Testis (tissue), 5 donors: ENCODE measurements at places on chromosomes 5 and 9. TPM values are rescaled to one million over a fixed set of nuclear protein-coding genes. Genes with fewer than 3 reads are reported as not detected.

ERCC6L2 gene
- total RNA-seq: 83.9 TPM

PCDHGA1 gene
- 8.7 TPM for total RNA-seq

GPR150 gene
- total RNA-seq: 0.87 TPM

ZNF883 gene
- total RNA-seq: 8.9 TPM

FABP6 gene
- 1.5 TPM for total RNA-seq

GCNT4 gene
- total RNA-seq: 1.8 TPM

SHLD3 gene
- 3.0 TPM for total RNA-seq

PPP3R2 gene
- 22.8 TPM for total RNA-seq

DNA sequence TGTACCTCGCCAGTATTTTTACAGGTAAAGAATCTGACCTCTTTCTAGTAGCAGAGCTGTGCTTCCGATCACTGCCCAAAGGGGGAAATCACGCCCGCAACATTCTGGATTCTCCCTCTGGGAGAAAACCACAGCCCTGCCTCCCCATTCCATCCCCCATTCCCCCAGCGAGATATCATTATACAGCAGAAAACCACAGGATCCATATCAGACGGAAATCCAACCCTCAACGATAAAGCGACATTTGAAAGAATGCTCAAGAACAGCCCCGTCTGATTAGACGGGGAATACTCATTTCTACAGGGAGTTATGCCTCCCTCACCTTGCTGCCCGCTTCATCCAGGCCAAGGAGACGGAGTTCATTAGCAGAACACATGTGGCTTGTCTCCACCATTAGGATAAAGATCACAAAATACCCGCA lies 172.8 kb downstream of the COL23A1 start:
- no peak for DNase-seq

GRCh38 chr9:113465599-113466140 lies 2.1 kb downstream of the RGS3 start:
- DNase-seq: peak; percentile 8

DNA sequence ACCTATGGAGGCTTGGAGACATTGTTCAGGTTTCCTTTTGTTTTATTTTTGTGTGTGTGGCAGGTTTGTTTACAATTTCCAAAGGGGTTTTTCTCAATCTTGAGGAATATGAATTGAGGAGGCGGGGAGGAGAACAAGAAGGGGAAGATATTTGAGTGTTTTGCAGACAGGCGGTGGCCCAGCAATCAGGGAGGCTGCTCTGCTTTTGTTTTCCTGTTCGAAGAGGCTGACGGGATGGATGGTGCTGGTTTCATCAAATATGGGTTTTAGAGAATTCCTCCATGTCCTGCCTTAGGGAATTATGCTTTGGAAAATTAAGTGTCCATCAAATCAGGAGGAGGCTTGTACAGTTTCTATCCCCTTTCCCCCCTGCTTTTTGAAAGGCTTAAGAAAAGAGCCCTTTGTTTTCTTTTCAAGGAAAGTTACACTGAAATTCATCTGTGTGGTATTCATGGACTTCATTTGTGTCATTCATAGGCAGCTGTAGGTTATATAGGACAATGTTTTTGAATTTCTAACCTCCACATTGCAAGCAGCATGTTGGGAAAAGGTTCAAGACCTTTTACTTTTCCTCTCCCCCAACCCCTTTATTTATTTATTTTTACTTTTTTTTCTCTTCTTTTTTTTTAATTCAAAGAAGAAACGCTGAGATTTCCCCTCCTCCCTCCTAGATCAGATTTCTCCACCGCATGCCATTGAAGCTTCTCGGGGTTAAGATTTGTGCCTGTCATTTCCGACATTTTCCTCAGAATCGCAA lies 107.4 kb downstream of the ZNF462 start:
- DNase-seq: no peak

- DNase-seq: peak; percentile 74
Measured at GRCh38 chr5:163995206-163995605, 489.8 kb downstream of the MAT2B start.

DNA sequence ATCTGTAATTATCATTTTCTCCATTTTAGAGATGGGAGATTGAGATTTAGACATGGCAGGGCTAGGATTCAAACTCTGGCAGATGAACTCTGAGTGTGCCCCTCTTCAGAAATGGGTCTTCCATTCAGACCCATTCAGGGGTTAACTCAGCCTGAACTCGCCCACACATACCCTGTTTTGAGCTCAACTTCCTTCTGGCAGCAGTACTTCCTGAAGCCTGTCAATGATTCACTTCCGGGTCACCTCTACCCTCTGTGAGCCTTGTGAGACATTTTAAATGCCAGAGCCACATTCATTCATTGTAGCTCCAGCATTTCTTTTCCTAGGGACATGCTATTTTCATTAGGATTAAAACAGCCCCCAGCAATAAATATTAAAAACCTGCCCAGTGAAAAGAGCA lies 209.3 kb upstream of the SLC24A2 start:
- no peak for DNase-seq

- DNase-seq: no peak
Measured at GRCh38 chr5:7728076-7728475, 122.9 kb downstream of the CFAP90 start.

- DNase-seq: no peak
Measured at GRCh38 chr9:96665789-96666188, 10.7 kb upstream of the PRXL2C start.

DNA sequence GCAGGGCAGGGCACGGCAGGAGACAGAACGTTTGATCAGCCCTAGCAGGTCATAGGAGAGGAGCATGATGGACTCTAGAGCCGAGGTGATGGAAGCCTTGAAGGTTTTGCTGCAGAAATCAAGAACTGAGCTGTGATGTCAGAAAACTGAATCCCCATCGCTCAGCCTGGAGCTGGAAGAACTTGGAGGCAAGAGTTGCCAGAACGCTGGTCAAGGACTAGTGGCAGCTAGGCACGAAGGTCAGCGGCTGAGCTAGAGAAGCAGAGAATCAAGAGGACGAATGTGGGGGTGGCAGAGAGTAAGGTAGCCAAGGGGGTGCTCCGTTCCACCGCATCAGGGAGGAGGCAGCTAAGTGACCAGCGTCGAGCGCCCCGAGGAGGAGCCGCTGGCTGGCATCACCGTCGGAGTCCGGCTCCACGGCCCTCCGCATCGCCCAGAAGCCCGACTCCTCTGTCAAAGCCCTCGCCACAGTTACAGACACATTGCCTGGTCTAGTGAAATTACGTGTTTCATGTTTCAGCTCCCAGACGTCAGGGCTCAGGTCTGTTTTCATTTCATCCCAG lies 1.2 kb upstream of the GALNT10 start:
- peak; percentile 28 for DNase-seq

GRCh38 chr9:112224401-112225289 lies 49.5 kb upstream of the SUSD1 start:
- DNase-seq: no peak

GRCh38 chr9:124222918-124223720 lies 34.6 kb upstream of the NEK6 start:
- DNase-seq: peak; percentile 70

DNA sequence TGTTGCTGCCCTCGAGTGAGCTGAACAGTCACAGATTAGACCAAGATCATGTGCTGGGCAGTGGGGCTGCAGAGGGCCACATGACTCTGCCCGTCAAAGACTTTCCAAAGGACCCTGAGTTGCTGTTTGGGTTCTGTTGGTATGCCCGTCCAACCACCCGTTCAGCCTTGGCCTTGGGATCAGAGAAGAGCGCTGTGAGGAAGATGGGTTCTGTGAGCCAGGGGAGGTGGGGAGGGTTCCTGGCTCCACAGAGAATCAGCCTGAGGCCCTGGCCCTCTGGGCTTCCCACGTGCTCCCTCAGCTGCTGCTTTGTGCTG lies 72.6 kb downstream of the RGS3 start:
- no peak for DNase-seq

GRCh38 chr5:151086905-151087360 lies 6.1 kb upstream of the TNIP1 start:
- DNase-seq: no peak

GRCh38 chr9:7178729-7179128 lies 421.0 kb downstream of the KDM4C start:
- DNase-seq: no peak

- peak; percentile 21 for DNase-seq
Measured at GRCh38 chr5:133869519-133870335, 98.7 kb downstream of the C5orf15 start.

DNA sequence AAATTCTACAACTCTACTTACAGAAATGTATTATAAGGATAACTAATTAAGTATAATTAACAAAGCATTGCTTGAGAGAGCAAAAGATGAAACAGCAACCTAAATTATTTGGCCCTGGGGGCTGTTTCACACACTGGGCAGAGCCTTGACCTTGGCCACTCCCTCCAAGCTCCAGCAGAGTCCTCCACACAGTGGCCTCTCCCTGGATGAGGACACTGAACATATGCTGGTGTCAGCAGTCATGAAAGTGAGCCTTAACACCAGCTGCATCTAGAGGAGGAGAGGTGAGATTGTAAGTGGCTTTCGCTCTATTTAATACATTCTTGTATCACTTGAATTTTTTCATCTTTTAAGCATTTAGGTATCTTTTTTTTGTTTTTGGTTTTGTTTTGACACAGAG lies 23.3 kb upstream of the ZDHHC12 start:
- DNase-seq: peak; percentile 48

GRCh38 chr5:160371294-160371693 lies 868 bp upstream of the C1QTNF2 start:
- DNase-seq: no peak

DNA sequence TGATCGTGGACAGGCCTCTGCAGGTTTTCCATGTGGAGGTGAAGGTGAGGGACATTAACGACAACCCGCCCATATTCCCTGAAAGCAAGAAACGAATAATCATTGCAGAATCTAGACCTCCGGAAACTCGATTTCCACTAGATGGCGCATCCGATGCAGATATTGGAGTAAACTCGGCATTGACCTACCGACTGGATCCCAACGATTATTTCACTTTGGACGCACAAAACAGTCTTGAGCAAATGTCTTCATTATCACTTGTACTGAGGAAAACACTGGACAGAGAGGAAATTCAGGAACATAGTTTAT lies 621 bp downstream of the PCDHA13 start:
- peak; percentile 74 for DNase-seq

GRCh38 chr9:134611046-134611445 lies 30.6 kb upstream of the COL5A1 start:
- DNase-seq: no peak

- no peak for DNase-seq
Measured at GRCh38 chr5:32991421-32991815, 280.3 kb downstream of the NPR3 start.

DNA sequence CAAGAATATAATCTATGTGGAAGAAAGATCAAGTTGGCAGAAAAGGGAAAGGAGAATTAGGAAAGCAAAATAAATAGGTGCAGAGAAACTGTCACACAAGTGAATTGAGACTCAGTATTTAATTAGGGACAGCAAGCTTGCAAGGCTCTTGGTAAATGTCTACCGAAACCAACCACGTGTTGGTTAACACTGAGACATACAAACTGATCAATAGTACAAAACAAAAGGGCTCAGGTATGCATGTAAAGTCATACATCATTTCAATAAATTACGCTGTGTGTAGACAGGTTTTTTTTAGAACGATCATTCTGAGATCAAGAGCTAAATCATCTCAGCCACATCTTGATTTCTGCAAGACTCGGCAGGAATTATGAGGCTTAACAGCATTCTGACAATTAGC lies 225.4 kb downstream of the EBF1 start:
- DNase-seq: no peak

DNA sequence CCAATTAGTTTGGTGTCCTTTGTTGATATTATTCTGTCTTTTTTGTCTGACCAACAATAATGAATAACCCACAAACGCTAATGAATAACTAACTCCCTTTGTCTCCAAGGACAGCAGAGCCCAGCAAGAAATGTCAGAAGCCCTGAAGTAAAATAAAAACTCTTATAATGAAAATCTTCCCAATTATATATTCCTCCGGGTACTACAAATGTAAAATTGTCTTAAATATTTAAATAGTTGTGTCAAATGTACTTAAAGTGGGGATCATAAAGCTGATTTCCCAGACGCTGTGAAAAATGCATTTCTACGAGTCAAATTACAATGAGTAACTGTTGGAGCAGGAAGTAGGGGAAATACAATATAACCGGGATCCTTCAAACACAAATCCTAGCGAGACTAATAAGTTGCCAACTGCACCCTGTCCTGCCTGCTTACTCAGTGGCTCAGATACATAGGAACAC lies 22.3 kb downstream of the GLIS3 start:
- DNase-seq: no peak
